ENCODE measurements at places on chromosomes 7 and 10.

DNA sequence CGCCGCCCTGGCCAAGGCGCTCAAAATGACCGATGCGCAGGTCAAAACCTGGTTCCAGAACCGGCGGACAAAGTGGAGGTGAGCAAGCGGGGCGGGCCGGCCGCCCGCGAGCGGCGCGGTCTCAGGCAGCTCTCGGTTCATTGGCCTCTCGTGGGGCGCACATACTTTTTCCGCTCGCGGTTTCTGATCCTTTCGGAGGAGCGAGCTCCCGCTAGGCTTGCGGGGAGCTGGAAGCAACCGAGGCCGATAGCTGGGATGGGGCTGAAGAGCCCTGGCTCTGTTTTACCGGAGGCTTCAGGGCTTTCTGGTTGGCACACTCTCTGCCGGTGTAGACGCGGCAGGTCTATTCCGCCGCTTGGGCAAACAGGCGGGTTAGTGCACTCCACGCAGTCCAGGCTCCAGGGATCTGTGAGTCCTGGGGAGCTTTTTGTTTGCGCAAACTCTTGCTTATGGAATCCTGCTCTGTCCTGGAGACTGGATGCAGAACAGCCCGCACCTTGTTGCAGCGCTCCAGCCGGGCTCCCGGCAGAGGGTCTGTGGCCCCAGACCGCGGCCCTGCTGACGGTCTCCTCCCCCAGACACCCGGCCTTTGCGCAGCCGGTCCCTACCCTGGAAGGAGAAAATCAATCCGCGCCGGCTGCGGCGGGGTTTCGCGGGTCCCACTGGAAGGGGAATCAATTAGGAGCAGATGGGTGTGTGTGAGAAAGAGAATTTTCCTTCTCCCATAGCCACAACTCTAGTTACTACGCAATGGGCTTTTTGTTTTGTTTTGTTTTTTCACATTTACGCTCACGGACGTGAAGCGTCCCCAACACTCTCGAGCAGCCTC is 3.4 kb downstream of the TLX1 start:
- DNase-seq = no peak

DNA sequence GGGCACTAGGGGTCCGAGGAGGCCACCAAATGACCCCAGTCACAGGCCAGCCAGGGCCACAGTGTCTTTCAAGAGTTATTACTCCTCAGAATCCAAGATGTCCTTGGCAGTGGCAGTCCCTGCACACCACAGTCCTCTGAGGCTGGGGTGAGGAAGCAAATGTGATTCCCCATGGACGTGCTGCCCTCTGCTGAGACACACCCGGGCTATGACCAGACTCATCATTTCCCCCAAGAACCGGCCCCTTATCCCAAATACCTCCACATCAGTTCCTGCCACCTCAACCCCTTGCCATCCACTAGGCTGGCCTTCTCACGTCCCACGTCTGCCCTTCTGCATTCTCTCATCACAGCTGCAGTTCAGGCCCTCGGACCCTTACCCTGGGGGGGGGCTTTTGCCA is 5.0 kb downstream of the PRKAG2 start:
- no peak for DNase-seq

GRCh38 chr7:1847260-1848001 is 177.4 kb downstream of the ELFN1 start:
- no peak for DNase-seq

DNA sequence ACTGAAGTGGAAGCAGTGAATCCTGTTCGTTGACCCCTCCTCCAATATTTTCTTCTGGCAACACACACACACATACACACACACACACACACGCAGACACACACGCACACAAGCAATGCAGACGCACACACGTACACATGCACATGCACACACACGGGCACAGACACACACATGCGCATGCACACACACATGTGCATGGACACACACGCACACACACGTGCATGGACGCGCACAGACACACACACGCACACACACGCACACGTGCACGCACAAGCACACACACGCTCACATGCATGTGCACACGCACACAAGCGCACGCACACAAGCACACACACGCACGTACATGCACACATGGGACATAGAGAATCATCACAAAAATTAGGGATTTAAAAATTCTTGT is 488.2 kb upstream of the TPK1 start:
- DNase-seq = no peak

GRCh38 chr7:29289156-29290021 is 94.8 kb downstream of the CHN2 start:
- no peak for DNase-seq

DNA sequence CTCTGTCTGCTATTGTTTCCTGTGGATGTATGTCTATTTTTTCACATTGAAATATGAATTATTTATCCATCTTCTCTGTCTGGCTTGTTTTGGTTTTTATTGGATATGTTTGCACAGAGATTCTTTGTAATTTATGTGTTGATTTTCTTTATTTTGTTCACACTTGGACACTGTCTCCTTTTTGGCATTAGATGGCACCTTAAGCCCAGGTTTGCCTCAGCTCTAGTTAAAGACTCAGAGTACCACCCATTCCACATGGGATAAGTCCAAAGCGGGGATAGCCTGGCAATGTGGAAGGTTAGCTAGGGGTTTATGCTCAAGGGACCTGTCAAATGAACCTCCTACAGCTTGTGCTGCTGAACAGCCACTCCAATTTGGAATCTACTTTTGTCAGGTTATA is 14.1 kb downstream of the FEZF1 start:
- no peak for DNase-seq

- no peak for DNase-seq
These were observed 12.7 kb upstream of the KLF6 start for GRCh38 chr10:3797750-3798149.

DNA sequence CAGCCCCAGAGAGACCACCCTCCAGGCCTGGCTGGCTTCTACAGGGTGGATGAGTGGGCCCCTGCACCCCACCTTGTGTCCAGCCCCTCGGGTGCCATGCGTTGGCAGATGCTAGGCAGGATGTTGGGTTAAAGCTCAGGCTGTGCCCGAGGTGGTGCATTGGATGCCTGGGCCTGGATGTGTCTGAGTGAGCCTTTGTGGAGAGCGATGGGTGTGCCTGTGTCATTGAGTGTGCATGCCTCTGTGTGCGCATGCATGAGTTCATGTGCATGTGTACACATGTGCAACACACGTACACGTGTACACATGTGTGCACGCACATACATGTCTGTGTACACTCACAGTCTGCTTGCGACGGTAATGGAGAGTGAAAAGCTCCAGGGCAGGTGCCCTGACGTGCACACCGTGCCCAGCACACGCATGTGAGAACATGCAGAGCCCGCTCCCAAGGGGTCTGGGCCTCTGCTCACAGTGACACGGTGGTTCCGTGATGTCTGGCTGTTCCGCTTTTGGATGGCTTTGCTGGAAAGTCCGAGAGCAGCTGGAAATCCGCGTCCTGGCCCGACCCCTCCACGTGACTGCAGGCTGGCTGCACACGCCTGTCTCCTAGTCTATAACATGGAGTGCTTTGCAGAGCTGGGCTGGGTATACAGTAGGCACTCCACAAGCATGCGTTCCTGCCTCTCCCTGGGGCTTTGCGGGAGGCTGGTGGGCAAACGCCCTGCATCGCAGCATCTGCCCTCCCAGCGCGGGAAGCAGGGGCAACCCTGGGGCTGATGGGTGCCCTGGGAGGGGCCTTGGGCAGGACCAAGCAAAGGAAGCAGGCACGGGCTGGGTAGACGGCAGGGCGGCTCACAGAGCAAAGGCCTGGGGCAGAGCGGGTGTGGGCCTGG is 36.9 kb downstream of the ELFN1 start:
- peak; percentile 55 for DNase-seq

DNA sequence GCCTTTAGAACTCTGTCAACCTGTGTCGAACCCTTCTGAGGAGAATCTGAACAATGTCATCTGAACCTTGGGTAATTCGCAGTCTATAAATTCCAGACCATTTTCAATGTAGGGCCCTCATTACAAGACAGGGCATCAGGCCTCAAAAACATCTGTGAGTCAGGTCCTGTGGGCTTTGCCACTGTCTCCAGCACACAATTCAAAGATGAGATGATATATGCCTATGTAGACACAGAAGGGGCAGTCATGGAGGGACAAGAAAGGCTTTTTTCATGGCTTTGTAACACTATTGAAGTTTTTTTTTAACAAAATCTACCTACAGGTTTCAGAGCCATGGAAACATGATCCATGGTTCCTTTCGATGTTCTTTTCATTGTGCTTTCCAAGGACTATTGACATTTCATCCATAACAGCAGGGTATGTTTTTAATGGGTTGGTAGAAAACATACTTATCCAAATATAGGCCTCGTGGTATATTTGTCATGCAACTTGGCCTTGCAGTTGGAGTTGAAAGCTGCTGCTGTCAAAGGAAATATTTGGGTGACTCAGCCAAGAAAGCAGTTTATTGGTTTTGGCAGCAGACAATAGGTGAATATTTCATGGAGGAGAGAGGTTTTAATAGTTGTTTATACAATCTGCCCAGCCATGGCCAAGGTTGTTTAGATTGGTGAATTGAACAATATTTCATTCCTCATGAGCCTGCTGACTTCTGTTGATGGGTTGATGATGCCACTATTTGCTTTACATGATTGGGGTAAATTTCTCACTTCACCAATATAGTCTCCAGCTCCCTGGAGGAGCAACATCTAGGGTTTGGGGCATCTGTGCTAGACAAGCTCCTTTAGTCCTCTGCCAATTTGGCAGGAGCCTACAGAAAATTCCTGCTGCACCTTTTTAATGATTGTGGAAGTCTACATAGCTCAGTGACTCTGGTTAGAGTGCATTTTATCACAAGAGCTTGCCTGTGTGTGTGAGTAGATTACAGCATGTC is 158.4 kb upstream of the TMEM72 start:
- DNase-seq = no peak

GRCh38 chr7:144780071-144780608 is 55.7 kb downstream of the TPK1 start:
- DNase-seq = no peak

DNA sequence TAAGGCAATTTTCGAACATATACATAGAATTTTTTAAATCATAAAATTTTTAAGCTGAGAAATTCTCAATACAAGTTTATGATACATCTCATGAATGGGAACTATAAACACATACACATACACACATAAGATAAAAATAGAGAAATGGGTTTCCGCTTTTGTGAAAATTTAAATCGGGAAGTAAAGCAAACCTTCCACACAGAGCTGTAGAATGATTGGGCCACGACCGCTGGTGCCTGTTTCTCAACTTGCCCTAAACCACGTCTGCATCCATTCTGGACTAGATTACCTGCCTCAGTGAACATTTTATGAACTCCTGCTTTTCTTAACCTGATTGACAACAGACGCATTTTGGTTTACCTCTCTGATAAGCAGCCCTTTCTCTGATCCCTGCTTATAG is 264.4 kb downstream of the SKAP2 start:
- DNase-seq = no peak

DNA sequence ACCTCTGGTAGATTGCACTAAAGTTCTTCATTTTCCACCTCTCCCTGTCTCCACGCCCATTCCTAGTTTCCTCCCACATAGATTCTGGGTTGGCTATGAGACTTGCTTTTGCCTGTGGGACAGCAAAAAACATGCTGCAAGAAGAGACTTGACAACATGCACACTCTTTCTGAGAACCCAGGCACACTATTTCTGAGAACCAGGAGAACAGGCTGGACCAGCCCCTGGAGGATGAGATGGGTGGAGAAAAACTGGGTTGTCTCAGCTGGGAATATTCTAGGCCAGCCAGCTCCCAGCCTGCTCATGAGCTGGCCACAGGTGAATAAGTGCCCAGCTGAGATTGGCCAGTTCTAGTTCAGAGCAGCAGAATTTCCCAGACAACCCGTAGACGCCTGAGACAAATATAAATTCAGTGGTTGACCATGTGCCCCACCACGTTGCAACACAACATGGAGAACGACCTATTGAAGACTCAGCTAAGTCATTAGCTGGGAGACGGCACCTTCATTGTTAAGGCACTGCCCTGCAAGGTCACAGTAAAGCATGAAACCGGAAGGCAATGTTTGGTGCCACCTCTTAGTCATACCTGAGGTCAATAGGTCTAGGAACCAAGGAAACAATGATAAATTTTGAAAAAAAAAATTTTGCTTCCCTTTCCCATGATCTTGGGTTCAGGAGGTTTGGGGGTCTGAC is 92.7 kb upstream of the AKR1E2 start:
- no peak for DNase-seq

- no peak for DNase-seq
These were observed 387.4 kb downstream of the ETV1 start for GRCh38 chr7:13602036-13602435.

DNA sequence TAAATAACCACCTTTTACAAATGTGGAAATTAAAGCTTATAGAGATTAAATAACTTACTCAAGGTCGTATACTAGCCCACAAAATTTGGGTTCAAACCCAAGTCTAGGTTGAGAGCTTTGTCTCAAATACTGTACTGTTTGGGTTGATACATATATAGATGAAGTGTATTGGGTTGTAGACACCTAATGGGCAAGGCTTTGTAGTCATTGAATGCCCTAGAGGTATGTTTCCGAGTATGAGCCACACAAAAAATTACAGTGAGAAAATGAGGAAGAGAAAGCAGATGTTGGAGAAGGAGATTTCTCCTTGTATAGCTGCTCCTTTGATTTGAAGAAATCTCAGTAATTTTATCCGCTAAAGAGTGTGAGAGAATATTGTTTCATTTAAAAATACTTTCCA is 60.6 kb downstream of the C1GALT1 start:
- DNase-seq = no peak

DNA sequence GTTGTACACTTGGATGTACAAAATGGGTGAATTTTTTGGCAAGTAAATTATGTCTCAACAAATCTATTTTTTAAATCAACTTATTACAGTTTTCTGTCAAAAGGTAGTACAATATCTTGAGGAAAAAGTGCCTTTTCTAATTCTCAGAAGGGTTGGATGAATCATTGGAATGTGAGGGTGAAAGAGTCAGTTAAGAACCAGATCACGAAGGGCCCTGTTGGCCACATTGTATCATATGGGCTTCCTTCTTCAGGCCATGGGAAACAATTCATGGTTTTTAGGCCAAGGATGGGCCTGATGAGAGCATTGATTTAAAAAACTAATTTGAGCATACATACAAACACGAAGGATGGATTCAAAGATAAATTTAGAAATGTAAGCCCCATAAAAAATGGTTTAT is 503.7 kb downstream of the TNS3 start:
- DNase-seq = no peak

- no peak for DNase-seq
These were observed 181.9 kb upstream of the PRSS58 start for GRCh38 chr7:142439739-142440138.

All from left forelimb (tissue), 1 donor.